ENCODE measurements at places on chromosomes 2 and 18.

DNA sequence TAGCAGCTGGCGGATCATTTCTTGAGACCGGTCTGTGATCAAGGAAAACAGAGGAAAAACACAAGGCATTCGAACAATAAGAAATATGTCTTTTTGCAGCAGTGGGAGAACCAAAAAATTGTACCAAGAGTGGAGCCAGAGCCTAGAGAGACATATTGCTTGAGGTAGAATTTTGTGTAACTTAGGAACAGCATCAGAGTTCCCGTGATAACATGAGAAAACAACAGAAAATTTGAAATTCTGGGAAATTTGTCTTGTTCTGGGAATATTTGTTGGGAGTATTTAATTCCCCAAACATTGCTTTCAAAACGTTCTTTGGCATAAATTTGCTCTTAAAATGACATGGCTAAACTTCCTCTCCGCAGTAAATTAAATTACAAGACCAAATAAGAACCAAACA is 267.5 kb downstream of the GPD2 start:
- DNase-seq = no peak

- DNase-seq = no peak
Measured at GRCh38 chr2:12688893-12689292, 27.8 kb upstream of the TRIB2 start.

GRCh38 chr2:169999054-169999453 is 171.8 kb downstream of the UBR3 start:
- no peak for DNase-seq

DNA sequence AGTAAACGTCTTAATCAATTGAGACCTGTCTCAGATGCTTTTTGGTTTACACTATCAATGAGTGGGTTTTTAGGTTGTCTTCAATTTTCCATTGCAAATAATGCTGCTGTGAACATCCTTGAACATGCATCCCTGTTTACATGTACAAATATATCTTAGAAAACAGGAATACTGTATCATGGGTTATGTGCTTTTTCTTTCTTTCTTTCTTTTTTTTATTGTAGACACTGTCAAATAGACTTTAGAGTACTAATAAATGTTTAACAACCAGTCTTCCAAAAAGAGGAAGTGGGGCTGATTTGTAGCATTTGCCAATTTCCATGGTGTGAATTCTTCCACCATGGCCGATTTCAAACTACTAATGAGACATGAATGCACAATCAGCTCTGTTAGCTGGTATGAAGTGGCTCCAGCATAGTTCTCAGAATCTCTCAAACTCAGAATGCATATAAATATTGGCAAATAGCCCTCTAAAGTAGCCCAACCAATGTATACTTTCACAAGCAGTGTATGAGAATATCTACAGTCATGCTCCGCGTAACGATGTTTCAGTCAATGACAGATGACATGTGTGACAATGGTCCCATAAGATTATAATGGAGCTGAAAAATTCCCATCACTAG is 50.3 kb upstream of the B3GNT2 start:
- peak; percentile 57 for DNase-seq

GRCh38 chr2:62455957-62456692 is 49.9 kb downstream of the TMEM17 start:
- no peak for DNase-seq

GRCh38 chr2:235567842-235568241 is 74.0 kb downstream of the AGAP1 start:
- no peak for DNase-seq

GRCh38 chr2:54366487-54367280 is 89.4 kb upstream of the SPTBN1 start:
- no peak for DNase-seq

- no peak for DNase-seq
Measured at GRCh38 chr2:33784488-33784887, 185.4 kb upstream of the FAM98A start.

GRCh38 chr18:3623769-3624545 is 174.0 kb downstream of the TGIF1 start:
- DNase-seq = peak; percentile 48

DNA sequence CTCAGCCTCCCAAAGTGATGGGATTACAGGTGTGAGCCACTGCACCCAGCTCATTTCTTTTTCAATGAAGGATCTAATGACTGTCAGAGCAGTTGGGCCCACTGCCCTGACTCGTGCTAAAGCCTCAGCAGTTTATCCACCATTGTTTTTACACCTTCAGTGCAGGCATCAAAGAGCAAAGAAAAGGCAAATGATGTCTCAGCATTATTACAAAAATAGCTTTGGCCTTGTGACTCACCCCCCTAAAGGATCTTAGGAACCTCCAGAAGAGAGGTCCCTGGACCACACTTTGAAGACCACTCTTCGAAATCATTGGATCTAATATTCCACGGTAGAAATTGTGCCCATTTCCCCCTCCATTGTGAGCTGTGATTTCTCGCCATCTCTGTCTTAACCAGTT is 21.3 kb downstream of the MLPH start:
- no peak for DNase-seq

- DNase-seq = no peak
Measured at GRCh38 chr18:79403723-79404566, 8.2 kb downstream of the NFATC1 start.

GRCh38 chr2:189305291-189305943 is 125.9 kb upstream of the COL5A2 start:
- no peak for DNase-seq

- DNase-seq = no peak
Measured at GRCh38 chr18:5969989-5970403, 74.7 kb upstream of the TMEM200C start.

DNA sequence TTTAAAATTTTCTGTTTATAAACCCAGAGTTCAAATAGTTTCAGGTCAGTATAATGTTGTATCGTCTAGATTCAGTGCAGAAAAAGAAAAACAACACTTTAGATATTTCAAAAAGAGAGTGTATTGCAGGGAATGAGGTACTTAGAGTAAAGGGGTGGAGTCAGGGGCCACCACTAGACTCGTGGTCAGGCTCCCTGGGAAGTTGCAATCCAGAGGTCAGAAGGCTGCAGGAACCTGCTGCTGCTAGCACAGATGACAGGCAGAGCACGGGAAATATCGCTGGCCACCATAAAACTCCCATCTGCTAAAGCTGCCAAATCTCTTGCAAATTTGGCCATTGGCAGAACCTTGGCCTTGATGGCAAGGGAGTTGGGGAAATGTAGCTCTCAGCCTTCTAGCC is 64.6 kb downstream of the THNSL2 start:
- DNase-seq = no peak

DNA sequence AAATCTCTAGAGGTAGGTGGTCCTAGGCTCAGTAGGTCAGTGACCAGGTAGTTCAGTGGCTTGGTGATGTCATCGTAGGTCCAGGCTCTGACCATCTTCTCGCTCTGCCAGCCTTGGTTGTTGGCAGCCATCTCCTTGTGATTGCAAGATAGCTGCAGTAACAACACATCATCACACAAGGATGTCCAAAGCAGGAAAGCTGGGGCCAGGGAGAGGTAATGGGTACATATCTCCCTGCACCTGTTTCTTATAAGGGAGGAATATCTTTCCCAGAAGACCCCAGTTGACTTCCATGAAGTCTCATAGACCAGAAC is 60.5 kb downstream of the ANKRD44 start:
- no peak for DNase-seq

- DNase-seq = no peak
Measured at GRCh38 chr2:47516360-47517104, 113.6 kb downstream of the MSH2 start.

GRCh38 chr2:205995260-205995659 is 90.7 kb downstream of the INO80D start:
- no peak for DNase-seq

DNA sequence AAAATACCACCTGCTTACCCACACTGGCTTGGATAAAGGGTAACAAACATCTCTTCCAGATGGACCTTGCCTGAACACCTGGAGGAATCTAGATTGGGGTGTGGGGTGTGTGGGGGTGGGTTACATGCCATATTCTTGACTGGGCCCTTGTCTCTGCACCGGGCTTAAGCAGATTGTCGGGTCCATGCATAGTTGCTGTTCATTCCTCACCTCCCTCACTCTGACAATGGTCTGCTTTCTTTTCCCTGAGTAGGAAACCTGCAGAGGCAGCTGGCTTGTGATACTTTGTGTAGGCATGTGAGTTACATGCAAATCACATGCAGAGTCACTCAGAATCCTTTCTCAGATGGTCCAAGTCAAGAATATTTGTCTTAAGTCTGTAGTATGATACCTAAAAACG is 112.8 kb upstream of the GLS start:
- no peak for DNase-seq

DNA sequence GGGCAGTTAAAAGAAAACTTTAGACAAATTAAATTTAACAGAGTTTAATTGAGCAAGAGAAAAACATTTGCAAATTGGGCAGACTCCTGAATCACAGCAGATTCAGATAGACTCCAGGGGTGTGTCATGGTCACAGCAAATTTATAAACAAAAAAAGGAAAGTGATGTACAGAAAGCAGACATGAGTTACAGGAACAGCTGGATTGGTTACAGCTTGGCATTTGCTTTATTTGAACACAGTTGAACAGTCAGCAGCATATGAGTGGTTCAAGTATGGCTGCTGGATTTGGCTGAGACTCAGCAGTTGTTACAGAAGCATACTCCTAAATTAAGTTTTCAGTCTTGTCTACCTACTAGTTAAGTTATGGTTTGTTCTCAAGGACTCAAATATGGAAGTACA is 82.3 kb upstream of the NYAP2 start:
- DNase-seq = no peak

GRCh38 chr2:187493877-187494568 is 46.0 kb upstream of the CALCRL start:
- peak; percentile 46 for DNase-seq

Measured in KBM-7 (cell line).